ENCODE measurements at places on chromosomes 2 and 18.

DNA sequence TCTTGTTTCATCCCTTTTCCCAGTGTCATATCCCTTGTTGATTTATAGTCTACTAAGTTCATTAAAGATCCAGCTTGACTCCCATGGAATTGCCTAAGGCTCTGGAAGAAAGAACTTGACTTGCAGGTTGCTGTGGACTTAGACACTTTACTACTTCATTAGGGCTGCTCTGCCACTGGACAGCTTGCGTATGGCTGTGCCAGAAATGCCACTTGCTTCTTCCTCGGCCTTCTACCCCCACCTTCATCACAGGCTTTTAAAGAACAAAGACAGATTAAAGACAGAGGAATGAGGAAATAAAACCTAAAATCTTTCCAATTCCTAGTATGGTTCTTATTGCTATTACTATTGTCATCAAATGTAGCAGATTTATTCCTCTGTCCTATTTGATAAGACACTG lies 591.7 kb downstream of the BCL11A start:
- no peak for DNase-seq

GRCh38 chr18:45666006-45666405 lies 50.7 kb downstream of the SLC14A2 start:
- no peak for DNase-seq

DNA sequence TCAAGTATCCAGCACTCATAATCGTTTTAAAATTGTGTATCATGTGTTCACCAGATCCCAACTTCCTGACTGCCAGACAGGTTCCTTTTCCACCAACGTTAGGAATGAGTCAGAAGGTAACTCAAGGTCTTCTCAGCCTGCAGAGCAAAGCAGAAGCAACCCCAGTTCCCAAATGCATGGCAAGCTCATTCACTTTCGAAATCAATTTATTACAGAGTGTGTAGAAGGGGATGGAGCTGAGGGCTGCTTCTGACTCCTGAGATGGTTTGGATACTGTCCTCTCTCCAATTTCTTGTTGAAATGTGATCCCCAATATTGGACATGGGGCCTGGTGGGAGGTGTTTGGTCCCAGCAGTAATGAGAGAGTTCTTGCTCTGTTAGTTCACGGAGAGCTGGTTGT lies 114.5 kb downstream of the PIEZO2 start:
- peak; percentile 3 for DNase-seq

GRCh38 chr2:31457651-31458050 lies 43.1 kb upstream of the XDH start:
- no peak for DNase-seq

DNA sequence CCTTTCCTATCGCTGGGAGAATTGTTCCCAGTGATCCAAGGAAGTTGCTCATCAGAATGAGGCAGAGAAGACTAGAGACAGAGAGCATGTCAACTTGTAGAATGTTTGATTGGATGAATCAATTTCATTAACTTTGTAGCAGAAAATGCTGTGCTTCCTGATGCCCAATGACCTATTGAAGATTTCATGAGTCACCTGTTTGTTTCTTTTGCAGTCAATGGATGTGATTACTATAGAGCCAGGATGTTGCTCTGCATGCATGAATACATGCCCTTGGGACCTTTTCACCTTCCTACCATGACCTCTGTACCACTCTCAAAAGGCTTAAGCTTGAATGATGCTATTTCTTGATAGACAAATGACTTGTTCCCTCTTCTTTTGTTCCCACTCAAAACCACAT lies 23.3 kb downstream of the SCG2 start:
- no peak for DNase-seq

GRCh38 chr2:79369127-79369526 lies 143.7 kb upstream of the CTNNA2 start:
- no peak for DNase-seq

GRCh38 chr18:63883617-63884016 lies 3.9 kb upstream of the SERPINB2 start:
- DNase-seq = no peak

GRCh38 chr18:24197412-24197811 lies 58.5 kb downstream of the CABYR start:
- DNase-seq = no peak

GRCh38 chr2:100782380-100782878 lies 37.5 kb upstream of the NPAS2 start:
- DNase-seq = no peak

DNA sequence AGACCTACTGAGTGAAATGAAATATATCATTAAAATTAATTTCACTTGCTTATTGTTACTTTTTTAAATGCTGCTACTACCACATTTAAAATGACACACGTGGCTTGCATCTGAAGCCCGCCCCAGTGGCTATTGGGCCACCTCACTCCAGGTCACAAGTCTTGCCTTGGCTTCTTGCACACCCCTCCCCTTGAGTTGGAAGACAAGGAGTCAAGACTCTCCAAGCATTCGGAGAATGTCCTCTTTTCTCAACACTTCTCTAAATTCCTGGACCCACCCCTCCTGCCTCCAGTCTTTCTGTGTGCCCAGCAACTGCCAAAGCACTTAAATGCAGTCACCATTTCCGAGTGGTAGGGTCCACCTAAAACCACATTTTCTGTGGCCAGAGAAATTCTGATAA lies 73.4 kb downstream of the ZBTB7C start:
- DNase-seq = no peak

DNA sequence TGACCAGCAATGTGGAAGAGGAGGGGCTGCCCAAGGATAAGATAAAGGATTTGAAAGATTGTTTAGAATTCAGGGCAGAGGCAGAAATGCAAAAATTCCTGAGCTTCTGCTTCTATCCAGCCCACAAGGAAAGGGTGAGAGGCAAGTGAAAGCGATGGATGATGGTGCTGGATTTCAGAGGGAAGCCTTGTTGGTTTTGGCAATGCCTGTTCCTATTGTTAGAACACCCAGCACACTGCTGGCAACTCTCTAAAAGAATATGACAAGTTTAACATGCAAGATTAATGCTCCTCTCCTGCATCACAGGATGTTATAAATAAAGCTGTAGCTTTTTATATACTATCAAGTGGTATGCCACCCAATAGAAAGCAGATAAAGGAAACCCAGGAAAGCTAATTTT lies 92.6 kb downstream of the ZNF385B start:
- no peak for DNase-seq

DNA sequence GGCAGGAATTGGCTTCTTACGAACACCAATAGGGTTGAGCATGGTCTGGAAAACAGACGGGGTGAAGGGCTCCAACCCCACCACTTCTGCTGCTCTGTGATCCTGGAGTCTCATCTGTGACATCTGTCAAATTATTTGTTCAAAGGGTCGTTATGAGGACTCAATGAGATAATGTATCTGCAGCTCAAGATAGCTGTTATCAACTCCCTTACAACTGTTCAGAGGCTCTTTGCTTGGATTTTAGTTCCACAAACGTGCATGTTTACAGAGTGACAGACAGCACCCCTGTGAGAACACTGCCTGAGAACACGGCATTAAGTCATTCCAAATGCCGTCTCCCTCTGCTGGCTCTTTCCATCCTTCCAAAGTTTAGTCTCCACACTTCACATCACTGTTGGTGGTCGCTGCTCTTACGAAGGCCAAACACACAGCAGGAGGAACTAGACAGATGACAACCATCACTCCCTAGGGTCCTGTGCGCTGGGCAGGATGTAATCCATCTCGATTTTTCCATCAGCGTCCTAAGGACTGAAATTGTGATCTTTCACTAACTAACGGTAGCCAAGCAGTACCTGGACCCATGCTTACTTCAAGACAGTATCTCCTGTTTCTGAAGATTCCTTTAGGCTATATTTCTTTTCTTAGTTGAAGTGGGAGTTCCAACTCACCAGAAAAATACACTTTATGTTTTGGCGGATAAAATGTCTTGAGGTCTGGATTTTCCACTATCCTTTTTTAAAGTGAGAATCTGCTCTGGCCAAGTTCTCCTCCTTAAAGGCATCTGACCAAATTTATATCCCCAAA lies 220.3 kb downstream of the ANAPC1 start:
- DNase-seq = no peak

DNA sequence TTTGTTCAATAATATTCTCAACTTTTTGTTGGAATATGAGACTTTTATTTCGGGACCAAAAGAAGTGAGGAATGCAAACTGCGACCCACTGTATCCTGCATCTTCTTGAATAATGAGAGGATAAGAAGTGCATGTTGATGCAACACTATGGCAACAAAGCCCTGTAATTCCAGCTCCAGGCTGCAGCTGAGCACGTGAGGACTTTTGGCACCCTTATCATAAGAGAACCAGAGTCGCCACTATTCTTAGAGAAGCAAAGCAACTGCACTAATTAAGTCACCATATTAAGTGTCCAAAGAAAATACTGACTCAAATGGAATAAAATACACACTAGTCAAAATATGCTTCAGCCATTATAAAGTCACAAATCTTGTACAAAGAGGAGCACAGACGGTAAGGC lies 65.8 kb downstream of the FAM210A start:
- no peak for DNase-seq

GRCh38 chr2:122754561-122754960 lies 999.1 kb downstream of the TSN start:
- no peak for DNase-seq

DNA sequence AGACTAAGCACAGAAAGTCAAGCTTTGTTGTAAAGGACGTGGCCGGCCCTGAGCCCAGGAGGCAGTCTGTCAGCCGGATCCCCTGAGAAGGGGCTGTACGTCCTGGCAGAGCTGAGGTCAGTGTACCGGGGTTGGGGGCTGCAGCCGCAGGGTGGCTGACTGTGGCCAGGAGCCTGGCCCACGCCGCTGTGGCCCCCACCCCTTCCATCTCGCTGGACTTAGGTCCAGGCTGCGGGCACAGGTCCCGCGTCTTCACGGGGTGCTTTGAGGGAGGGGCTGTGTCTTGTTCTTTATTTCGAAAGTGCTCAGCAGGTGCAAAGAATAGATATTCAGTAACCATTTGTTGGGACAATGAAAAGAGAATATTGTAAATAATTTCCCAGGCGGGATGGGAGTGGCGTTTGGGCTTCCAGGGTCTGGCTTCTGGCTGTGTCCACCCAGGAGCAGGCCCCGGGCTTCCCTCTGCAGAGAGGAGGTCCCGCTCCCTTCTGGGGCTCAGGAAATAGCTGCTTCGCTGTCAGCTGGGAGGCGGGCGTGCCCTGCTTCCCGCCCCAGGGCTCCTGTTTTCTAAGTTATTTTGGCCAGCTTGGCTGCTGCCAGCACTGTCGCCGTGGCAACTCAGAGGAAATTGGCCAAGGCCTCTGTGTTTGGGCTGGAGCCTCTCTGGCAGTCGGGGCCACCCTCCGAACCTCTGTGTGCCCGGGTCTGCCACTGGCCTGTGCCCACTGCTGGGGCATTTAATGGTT lies 7.4 kb downstream of the NFATC1 start:
- no peak for DNase-seq

DNA sequence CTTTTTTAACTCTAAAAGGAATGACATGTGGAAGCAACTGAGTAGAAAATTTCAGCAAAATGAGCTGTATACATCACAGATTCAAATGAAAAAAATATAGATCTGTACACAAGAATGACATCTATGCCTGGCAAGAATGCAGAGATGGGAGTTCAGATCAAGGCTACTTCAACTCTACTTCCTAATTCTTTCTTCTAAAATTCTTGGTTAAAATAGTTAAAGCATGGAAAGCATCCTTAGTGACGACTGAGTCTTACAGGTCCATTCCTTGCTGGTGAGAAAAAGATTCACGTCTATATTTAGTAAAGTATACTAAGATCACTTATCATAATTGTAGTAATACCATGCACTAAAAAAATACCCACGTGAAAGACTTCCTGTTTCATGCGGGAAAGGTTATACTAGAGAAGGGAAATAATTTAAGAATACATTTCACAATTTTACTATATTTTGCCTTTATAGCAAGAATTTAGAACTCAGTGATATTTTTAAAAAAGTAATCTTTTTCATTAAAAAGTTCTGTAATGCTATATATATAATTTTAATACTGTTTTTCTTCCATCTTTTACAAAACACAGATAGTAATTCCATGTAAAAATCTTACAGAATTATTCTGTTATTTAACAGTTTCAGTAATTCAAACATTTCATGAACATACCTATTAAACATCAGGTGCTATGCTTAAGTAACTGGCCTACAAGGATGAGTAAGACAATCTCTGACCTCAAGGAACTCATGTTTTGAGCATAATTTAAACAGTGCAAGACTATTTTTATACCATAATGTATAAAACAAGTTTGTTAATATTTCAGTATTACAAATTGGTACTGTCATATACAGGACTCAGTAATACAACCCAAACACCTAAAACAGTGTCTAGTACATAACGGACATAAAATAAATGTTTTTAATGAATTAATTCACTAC lies 159.6 kb downstream of the BAZ2B start:
- DNase-seq = no peak

All from GM04504 (cell line).